Activated CD4-positive, alpha-beta T cell treated with anti-CD3 and anti-CD28 coated beads for 48 hours (primary cell): ENCODE measurements at places on chromosomes 3 and 15.

- no peak for DNase-seq
These were observed 310.5 kb upstream of the TPM1 start for GRCh38 chr15:62732078-62732477.

DNA sequence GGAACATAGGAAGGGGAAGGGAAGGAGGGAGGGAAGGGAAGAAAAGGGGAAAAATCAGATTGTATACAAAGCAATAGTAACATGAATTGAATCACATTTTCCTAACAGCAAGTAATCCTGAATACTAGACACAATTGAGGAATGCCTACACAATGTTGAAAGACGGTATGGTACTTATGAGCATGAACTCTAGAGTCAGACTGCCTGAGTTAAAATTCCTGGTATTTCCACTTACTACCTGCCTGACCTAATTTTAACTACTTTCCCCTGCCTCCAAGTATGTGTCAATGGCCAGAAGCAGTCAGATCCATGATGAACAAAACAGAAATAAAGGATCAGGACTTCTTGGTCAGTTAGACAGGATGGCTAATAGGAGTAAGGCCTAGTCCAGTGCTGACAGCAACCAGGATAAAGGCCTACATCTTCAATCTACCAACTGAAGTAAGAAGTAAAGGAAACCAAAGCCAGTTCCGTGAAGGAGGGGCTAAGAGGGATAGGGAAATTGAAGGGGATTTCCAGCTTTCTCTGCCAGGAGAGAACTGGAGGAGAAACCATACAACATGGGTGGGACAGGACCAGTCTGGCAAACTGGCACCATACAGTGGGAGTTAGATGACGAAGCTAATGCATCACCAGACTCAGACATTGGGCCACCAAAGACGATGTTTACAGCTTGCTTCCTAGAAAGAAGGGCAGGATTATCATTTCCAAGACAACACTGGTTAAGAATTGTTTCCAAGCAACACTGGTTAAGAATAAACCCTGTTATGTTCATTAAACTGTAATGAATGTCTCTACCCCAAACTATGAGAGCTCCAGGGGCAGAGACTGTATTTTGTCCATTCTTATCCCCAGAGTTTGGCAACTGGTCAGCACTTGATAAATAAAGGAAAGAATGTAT lies 151.6 kb upstream of the UBE2E2 start:
- DNase-seq, result no peak

GRCh38 chr3:122890077-122890719 lies 95.3 kb downstream of the SLC49A4 start:
- peak; percentile 12 for DNase-seq

- no peak for DNase-seq
These were observed 227.2 kb downstream of the RSRC1 start for GRCh38 chr3:158337110-158337509.

DNA sequence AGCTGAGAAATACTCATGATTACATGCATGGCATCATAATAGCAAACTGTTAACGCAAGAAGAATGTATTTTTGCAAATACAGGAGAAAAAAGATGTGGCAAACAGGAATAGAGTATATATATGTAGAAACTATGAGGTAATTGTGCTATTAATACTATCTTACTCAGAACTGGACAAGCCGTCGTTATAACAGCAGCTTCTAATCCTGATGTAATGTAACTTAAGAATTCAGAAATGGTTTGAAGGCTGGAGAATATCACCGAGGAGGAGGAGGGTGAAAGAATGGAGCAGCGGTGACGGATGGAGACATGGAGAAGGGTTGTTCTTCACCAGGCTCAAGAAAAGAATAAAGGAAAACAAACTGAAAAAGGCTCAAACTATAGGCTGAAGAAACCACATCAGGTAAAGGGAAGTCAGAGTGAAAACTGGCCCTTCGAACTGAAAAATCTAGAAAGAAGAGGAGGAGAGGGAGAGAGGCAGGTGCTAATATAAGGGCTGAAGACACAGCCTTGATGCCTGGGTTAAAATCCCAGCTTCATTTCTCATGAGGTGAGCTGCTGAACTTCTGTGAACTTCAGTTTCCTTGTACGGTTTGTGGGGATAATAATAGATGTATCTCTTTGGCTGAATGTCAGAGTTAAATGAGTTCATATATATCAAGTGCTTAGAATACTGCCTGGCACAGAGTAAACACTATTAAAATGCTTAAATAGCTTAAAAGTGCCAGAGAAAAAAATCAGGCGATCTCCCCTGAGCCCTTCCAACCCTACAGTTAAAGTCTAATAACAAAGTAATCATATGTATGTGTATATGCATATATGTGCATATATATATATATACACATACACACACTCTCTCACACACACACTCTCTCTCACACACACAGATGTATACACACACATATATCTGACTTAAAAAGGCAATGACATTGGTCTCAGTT lies 43.9 kb downstream of the GOLIM4 start:
- no peak for DNase-seq

DNA sequence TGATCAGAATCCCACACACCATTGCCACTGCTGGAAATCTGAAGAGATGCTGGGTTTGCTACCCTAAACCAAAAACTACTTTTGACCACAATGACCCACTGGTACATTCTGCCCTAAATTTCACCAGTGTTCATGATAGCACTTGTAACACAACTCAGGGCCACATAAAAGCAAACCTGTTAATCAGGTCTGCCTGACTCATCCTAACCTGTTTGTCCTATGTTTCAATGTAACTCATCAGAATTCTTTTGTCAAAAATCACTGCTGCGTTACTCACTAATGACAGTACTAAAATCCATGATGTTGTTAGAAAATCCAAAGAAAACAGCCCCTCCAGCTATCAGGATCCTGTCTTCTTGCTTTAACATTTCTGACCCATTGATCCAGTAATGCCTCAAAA lies 55.6 kb upstream of the XCR1 start:
- DNase-seq, result no peak

GRCh38 chr3:127598841-127599570 lies 795 bp downstream of the MCM2 start:
- DNase-seq, result no peak

DNA sequence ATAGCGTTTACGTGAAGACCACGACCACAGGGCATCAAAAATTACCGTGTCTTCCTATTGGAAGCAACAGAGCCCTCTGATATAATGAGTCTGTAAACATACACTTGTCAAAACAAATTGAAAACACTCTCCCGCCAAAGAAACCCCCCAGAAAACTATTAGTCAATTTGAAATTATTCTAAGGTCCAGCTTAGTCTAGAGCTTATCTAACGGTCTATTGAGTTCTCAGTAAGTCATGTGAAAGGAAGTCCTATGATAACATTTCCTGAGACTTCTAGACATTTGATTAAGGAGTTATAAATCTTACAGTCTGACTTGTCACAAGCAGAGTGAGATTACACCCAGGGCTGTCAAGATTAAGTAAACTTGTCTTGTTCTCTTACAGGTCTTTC lies 356.3 kb downstream of the FOXP1 start:
- DNase-seq, result no peak

GRCh38 chr15:28868744-28869345 lies 16.9 kb upstream of the APBA2 start:
- DNase-seq, result no peak

GRCh38 chr3:46907271-46907670 lies 29.8 kb downstream of the PTH1R start:
- no peak for DNase-seq

DNA sequence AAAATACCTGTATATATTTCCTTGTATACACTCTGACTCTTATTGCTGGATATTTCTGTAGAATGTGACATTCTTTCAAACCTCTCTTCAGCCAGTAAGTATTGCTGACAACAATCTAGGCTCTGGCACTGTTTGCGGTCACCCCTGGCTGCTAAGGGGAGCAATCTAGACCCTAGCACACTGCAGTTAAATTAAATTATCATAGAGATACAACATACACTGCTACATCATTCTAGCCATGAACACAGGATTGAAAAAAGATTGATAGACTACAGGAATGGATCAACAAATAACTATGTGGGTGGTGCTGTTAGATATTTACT lies 108.7 kb upstream of the MEIS2 start:
- DNase-seq, result no peak

DNA sequence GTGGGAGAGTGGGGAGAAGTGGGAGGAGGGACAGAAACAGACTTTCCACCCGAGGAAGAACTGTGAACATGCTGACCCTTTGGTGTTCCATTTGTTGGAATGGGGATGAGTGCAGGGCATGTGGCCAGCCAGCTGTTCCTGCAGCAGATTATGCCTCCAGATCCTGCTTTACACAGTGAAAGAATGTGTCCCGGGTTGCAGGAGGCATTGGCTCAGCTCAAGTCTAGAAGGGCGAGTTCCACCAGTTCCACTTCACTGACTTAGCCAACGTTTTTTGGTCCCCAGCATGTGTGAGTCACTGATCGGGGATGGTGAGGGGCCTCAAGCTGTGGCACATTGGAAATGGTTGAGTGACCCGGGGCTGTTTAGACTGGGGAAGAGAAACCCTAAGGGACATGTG lies 307.0 kb upstream of the ROPN1 start:
- no peak for DNase-seq

DNA sequence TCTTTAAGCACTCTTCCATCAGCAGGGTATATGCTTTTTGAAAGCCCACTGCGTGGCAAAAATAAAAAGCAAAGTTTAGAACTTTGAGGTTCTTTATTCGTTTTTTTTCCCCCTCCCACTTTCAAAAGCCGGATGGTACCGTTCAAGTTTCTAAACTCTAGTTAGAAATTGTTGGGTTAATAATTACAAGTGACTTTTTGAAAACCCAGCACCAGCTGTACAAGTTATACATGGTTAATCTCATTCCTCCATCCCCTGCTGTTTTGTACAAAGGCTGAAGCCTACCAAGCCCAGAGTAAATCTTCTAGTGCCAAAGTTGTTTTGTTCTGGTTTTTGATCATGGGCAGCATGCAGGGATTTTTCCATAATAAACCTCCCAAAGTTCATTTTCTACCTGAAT lies 48.6 kb downstream of the WDR72 start:
- DNase-seq, result no peak

- DNase-seq, result no peak
These were observed 285.4 kb downstream of the CNTN3 start for GRCh38 chr3:74329096-74329495.

GRCh38 chr3:61669668-61670299 lies 108.4 kb downstream of the PTPRG start:
- DNase-seq, result no peak

GRCh38 chr3:37487785-37488184 lies 313.4 kb upstream of the LRRFIP2 start:
- no peak for DNase-seq

DNA sequence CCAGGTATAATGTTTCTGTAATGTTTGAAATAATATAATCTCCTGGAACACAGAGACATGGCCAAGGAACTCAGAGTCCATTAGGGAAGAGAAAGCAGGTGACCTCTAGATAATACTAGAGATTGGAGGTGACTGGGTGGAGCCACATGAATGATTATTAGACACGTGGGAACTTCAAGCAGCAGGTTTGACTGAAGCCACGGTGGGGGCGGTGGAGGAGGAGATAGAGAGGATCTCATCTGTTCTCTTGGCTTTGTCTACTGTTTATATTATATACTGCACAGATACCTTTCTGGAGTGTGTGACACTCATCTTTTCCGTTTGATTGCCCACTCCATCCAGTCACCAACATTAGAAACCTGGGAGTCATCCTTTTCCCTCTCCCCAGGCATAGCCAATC lies 33.7 kb downstream of the KIF7 start:
- DNase-seq, result no peak

GRCh38 chr3:30034246-30034991 lies 572.0 kb upstream of the TGFBR2 start:
- DNase-seq, result no peak

GRCh38 chr3:131151-131888 lies 65.2 kb upstream of the CHL1 start:
- no peak for DNase-seq

DNA sequence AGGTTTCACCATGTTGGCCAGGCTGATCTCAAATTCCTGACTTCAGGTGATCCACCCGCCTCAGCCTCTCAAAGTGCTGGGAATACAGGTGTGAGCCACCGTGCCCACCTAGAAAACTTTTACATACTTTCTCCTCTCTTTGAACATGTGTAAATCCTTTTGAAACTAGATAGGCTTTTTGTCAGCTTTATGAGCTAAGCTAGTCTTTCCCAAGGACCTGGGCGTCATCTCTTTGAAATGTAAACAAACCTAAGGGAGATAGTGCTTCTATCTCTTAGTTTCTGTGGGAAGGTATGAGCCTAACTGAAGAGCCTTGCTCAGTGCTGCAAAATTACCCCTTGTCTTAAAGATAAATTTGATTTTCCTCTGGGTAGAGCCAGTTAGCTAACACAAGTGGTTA lies 4.8 kb downstream of the CX3CR1 start:
- no peak for DNase-seq

DNA sequence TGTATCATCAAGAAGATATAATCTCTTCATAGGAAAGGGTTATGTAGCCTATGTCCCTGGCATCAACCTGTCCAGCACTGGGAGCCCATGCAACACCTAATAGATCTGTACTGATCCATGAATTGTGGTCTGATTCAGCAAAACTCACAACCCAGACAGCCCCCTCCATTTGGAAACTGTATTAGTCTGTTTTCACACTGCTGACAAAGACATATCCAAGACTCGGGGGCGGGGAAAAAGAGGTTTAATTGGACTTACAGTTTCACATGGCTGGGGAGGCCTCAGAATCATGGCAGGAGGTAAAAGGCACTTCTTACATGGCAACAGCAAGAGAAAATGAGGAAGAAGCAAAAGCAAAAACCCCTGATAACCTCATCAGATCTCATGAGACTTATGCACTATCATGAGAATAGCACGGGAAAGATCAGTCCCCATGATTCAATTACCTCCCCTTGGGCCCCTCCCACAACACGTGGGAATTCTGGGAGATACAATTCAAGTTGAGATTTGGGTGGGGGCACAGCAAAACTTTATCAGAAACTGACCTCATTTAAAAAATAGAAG lies 83.3 kb downstream of the TRIM42 start:
- DNase-seq, result no peak

GRCh38 chr15:47506329-47507100 lies 210.8 kb upstream of the SEMA6D start:
- DNase-seq, result no peak

DNA sequence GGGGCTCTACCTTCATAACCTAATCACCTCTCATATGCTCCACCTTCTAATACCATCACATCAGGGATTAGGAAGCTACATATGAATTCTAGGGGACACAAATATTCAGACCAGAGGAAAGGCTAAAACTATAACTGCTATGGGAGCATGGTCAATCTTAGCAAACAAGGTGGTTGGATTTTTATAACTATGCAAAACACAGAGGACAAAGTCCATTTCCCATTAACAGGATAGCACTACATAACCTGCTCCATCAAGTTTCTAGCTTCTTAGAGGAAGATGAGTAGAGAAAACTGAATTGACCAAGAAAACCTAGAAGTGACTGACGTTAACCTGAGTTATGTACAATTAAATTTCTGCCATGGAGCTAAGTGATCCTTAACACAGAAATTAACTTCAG lies 398.6 kb downstream of the TBL1XR1 start:
- no peak for DNase-seq

DNA sequence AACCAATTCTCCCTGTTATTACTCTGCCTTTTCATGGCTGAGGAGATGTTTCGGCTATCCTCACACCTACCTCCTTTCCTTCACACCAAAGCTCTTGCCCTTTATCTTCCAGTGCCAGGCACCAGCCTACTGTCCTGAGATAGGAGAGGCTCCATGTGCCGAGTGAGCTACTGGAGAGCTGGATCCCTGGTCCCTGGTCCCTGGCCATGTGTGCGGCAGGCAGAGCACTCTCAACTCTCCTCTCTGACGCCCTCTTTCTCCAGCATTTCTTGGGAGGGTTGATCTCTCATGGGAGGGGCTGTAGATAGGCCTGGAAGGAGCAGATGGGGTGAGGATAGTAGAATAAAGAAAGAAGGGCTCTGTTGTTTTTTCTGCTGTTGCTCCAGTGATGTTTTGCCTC lies 277.1 kb upstream of the UMPS start:
- no peak for DNase-seq

- DNase-seq, result no peak
These were observed 277.3 kb upstream of the TLE3 start for GRCh38 chr15:70375006-70375431.
